ENCODE measurements at places on chromosomes 16 and 17.

DNA sequence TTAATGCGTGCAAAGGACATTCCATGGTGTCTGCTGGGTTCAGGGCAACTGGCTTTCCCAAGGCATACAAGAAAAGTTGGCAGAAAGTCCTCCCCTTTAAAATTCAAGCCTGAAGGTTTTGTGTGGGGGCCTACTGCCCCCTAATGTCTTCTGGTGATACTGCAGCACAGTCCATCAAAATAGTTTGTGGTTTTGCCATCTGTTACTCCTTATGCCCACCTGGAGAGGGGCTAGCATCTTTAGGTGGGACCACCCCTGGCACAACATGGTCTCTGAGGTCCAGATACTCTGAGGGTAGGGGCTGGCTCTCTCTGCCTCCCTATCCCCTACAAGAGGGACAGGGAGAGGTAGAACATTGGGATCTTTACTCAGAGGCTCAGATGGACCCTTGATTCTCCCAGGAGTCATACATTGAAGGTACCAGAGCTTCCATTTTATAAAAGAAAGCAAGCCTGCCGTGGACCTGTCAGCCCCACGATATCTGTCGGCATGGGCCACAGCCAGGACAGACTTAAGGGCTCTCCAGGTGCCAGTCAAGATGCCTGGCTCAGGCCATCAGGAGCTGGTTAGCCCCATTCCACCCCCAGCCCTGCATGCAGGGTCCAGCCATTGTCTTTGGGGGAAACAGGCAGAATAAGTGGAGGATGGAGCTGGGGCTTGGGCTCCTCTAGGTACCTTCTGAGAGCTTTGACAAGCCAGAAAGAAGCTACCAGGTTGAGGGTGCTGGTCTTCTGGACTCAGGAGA, 6.3 kb downstream of the ESRP2 start:
- peak; percentile 24 for DNase-seq

GRCh38 chr17:7263801-7264078, 1.5 kb upstream of the CLDN7 start:
- no peak for DNase-seq

DNA sequence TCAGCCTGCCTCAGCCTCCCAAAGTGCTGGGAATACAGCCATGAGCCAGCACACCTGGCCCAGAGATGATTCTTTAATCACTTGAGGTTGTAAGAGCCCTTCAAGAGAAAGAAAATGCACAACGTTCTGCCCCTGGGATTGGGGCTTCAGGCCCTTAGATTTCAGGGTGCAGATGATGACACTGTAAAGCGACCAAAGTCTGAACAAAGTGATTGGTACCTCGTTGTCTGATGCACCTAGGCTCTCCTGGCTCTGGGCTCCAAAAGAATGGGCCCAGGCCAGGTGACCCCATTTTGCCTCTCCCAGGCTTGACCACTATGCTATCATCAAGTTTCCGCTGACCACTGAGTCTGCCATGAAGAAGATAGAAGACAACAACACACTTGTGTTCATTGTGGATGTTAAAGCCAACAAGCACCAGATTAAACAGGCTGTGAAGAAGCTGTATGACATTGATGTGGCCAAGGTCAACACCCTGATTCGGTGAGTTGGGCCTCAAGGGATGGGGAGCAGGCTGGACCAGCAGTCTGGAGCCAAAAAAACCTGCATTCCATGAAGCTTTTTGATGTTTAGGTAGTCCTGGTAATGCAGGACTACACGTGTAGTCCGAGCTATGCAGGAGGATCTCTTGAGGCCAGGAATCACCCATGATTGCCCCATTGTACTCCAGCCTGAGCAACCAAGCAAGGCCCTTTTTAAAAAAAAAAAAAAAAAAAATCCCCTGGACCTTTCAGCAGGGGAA, 2.8 kb downstream of the RPL23A start:
- no peak for DNase-seq

DNA sequence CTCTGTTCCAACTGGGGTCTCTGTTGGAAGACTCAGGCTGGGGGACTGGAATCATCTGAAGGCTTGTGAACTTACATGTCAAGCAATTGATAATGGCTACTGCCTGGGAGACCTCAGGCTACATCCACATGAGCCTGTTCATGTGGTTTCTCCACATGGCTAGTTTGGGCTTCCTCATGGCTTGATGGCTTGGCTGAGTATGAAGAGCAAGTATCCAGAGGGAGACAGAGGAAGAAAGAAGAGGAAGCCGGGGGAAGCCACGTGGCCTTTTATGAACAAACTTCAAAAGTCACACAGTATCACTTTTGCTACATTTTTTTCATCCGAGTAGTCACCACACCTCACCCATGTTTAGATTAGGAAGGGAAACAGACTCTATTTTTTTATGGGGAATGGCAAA, 158.9 kb downstream of the TRIM37 start:
- DNase-seq, result no peak

GRCh38 chr17:35044181-35044580, 19.3 kb downstream of the RFFL start:
- DNase-seq, result no peak

GRCh38 chr17:42342242-42343008, 45.8 kb downstream of the STAT3 start:
- DNase-seq, result no peak

GRCh38 chr16:13970708-13971422, 50.9 kb downstream of the ERCC4 start:
- no peak for DNase-seq

DNA sequence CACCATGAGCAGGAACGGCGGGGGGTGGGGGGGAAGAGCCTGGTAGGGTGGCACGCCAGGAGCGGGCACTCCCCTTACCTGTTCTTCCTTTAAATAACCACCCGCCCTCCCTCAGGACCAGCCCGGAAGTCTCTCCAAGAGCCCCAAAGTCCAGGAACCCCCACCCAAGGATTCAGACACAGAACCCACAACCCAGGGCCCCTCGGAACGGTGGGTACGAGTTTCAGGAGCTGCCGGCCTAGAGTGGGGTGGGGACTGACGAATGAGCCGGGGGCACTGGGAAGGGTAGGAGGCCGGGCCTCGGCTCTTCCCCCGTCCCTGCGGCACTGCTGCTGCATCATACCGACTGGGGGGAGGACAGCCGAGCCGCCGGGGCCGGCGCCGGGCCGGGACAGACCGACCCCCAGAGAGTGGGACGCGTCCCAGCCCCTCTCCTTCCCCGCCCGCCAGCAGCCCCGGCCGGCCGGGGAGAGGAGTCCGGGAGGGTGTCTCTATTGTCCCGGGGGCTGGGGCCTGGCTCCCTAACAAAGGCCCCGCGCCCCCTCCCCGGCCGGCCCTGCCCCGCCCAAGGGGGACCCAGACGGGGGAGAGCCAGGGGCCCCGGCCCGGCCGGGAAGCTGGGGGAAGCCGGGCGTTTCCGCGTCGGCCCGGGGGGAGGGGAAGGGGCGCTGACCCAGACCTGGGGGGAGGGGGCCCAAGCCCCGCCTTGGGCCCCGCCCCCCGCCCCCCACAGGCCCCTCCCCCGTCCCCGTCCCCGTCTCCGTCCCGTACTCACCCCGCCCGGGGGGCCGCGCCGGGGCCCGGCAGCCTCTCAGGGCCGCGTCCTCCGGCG, 747 bp downstream of the ATXN7L3 start:
- DNase-seq, result peak; percentile 32

DNA sequence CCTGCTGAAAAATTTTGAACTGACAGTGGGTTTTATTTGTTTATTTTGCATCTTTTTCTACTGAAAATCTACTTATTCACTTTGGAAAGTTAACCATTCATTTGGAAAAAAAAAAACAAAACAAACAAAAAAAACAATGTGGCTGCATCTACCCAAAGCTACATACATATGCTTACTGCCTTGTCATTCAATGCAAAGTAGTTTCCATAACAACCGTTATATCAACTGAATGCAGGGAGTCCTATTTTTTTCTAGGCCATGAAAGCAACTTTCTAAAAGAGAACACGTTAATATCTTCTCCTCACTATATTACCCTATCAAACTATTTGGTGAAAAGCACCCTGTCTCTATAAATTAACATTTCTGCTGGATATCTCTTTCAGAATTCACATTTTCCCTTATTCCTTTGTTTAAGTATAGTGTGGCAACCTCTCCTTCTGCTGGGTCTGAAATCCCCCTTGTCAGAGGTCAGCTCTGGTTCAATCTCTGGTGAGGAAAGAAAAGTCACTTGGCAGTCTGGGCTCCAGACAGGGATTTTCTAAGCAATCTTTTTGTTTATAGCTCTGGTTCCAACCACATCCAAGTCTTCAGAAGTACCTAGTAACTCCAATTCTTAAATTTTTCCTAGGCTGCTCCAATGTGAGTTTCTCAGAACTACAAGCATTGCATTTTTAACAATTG, 528.4 kb upstream of the TOM1L1 start:
- DNase-seq, result no peak

- DNase-seq, result peak; percentile 24
These were observed 521 bp upstream of the G6PC3 start for GRCh38 chr17:44069974-44070454.

- no peak for DNase-seq
These were observed 6.5 kb downstream of the ZNF205 start for GRCh38 chr16:3118846-3119245.
